ENCODE measurements at places on chromosomes 11 and 22.

DNA sequence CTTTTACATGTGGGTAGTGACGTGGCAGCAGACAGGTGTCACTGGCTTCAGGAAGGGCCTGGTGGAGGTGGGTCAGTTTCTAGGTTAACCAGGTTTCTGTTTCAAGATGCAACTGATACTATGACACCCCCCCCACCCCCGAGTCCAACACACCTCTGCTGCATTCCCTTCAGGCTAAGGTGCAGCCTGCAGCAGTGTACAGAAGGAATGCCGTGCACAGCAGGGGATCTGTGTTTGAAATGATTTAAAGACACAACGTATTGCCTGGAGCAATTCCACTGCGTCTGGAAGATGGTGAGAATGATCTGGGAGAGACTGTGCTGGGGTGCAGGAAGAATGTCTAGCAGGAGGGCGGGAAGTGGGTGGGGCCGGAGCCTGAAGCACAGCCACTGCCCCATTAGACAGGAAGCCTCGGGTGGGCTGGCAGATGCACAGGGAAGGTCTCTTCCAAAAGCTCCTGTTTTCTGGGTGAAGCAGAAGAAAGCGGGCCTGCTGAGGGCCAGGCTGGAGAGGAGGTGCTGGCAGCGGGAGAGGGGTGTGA, 11.9 kb upstream of the TESMIN start:
- peak; percentile 57 for DNase-seq

DNA sequence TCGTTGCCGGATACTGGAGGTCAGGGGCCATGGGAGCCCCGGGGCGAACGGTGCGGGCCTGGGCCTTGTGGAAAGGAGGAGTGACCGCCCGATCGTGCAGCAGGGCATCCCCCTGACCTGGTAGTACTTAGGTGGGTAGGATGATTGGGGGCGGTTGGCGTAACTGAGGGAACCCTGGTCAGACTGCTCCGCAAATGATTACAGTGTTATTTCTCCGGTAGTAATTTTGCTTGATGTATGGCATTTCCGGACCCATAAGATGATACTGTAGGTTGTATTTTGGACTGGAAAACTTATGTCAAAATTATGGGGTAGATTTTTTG, 762 bp downstream of the MTMR3 start:
- DNase-seq = peak; percentile 9

DNA sequence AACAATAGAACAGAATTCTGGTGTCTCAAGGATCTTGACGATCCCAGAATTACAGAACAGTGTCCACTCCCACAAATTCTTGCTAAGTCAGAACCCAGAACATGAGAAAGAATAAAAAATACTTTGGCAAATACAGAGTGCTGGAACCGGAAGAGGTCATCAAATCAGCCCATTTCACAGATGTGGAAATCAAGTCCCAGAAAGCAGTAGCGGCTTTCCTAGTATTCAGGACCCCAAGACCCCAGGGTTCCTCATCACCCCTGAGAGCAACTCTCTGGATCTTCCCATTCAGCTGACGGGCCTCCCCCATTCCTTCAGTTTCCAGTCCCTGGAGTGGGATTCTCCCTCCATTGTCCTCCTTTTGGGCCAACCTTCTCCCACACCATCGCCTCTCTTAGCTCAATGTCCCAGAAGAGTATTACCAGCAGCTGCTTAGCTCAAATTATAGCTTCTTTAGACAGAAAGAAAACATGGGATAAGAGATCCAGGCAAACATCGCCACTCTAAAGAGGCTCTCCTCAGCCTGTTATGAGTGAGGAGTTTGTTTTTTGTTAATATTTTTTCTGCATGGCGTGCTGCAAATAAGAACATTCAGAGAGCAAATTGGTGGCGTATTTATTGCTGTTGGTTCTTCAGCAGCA, 268.3 kb downstream of the MN1 start:
- no peak for DNase-seq

DNA sequence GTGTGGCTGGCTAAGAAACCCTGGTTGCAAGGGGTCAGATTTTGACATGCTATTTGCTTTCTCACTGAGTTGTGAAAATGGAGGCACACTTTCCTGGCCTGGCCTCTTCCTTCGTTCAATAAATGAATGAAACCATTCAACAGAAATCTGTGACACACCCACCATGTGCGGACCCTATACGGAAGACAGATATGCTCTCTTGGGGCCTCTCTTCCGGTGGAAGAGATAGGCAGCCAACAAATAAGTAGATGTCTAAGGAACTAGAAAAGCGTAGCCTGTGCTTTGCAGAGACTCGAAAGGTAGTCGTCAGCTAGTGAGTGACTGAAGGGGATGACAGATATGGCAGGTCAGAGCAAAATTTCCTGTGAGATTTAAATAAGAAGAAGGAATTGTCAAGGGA, 5.3 kb downstream of the KCNQ1OT1 start:
- no peak for DNase-seq

- no peak for DNase-seq
These were observed 1.6 kb downstream of the CADM1 start for GRCh38 chr11:115502636-115503082.

DNA sequence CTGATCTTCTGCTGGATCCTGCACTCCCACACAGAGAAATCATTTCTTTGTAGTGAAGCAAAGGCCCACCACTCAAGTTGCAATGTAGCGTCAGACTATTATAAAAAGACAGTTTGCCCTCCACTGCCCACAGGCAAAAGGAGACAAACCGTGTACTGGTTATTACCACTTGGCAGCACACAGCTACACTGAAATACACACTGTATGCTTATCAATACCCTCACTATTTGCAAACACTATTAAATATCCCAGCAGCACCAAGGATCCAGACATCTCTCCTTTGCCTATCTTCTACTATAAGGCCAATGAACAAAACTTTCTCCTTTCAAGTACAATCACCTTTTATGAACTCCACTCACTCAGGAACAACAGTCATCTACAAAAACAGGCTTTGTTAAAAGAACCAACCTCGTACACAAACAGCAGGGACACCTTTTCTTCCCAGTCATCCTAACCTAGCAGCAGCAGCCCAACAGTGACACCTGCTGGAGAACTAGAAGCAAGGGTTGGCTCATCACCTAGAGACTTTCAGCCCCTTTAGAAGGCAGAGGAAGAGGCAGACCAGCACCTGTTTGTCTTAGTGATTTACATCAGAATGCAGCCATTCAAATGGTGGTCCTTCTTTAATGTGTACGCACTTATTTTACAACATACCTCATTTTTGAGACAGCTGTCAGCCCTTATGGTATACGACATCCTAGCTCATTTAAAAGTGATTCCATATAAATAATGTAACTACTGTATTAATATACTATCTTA, 56.1 kb downstream of the AMBRA1 start:
- DNase-seq = peak; percentile 78

GRCh38 chr11:93267383-93267782, 63.2 kb upstream of the DEUP1 start:
- no peak for DNase-seq

GRCh38 chr11:128518493-128519207, 68.7 kb downstream of the ETS1 start:
- DNase-seq = no peak

GRCh38 chr11:124167826-124168231, 15.3 kb upstream of the OR10D3 start:
- no peak for DNase-seq
